EH (cell line): ENCODE measurements at places on chromosomes 16 and 17.

DNA sequence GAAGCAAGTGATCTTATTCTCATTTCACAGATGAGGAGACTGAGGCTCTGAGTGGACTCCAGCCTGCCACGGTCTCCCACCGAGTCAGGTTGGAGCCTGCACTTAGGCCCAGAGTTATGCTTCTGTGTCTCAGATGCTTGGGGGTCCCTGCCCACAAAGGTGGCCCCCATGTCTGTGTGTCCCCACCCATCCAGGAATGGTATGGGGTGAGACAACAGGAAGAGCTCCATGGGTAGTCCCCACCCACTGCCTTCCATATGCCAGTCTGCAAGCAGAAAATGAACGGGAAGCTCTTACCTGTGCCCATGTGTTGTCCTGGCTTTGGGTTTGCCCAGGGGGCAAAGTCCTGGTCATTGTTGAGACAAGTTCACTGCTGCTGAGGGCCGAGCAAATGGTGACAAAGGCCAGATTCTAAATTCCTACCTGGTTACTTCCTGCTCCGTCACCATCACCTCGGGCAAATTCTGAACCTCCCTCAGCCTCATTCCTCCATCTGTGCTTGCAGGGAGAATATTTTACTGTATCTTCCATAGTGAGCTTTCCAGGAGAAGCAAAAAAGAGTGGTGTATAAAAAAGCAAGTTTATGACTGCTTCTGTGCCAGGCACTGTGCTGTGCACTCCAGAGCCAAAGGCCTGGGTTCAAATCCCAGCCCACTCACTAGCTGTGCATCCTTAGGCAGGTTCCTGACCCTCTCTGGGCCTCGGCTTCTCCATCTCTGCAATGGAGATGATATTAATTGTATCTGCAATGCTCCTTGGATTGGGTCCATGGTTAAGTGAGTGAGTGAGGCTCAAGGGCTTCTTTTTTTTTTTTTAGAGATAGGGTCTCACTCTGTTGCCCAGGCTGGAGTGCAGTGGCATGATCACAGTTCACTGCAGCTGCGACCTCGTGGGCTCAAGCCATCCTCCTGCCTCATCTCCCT, 9.3 kb downstream of the IL4R start:
- no peak for DNase-seq

GRCh38 chr17:17839791-17840707, 3.3 kb upstream of the SREBF1 start:
- peak; percentile 97 for DNase-seq

DNA sequence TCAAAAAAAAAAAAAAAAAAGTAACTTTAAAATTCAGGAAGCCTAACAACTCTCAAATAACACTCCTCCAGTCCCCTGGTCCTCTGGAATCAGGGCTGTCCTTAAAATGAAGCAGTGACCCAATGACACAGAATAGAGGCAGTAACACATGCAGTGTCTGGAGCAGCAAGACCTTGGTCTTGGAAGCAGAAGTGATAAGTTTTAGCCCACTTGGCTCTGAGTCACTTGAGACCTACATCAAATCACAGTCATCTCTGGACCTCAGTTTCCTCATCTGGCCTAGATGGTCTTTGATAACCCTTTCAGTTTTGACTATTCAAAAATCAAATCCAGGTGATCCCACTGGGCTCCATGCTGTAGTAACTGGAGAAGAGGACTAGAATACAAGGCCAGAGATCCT, 39.0 kb downstream of the LYRM1 start:
- DNase-seq: no peak

- no peak for DNase-seq
These were observed 13.7 kb downstream of the HOXB4 start for GRCh38 chr17:48564188-48565021.

GRCh38 chr16:67490335-67491096, 7.2 kb upstream of the AGRP start:
- no peak for DNase-seq

GRCh38 chr17:76292567-76292966, 15.5 kb downstream of the QRICH2 start:
- DNase-seq: no peak

GRCh38 chr16:24174504-24174903, 81.6 kb upstream of the CACNG3 start:
- no peak for DNase-seq

DNA sequence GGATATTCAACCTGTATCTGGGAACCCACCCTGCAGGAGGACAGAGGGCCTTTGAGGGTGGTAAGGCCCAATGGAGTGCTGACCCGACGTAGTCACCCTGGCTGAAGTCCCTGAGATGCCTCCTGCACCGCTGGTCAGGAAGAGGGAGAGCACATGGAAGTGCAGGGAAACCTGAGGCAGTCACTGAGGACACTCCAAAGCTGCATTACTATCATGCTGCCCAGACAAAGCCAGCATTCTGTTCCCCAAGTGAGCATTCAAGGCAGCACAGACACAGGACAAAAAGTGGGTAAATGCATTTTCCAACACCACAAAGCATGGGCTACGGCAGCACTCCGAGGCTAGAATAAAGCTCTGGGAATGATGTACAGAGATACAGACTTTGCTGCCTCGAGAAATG, 46.8 kb upstream of the BCAR1 start:
- DNase-seq: no peak

DNA sequence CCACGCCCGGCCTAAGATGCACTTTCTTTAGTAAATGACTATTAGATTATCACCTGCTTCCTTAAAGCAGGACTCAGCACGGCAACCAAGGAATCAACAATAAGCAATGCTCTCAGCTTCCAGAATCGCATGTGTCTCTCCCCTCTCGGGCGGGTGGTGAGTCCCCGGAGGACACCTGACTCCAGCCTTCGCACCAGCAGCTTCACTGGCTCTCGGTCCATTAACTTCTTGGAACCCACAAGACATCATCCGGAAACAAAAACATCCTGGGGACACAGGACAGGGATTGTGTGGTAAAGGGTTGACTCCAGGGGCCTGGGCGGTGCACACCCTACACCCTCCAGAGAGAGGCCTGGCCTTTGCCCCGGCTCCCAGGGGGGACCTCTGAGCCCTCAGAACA, 22.7 kb downstream of the UTS2R start:
- DNase-seq: no peak

GRCh38 chr17:43027091-43028032, 2.3 kb downstream of the RND2 start:
- DNase-seq: no peak

- DNase-seq: peak; percentile 93
These were observed 1.8 kb downstream of the RAI1 start for GRCh38 chr17:17682737-17683680.

DNA sequence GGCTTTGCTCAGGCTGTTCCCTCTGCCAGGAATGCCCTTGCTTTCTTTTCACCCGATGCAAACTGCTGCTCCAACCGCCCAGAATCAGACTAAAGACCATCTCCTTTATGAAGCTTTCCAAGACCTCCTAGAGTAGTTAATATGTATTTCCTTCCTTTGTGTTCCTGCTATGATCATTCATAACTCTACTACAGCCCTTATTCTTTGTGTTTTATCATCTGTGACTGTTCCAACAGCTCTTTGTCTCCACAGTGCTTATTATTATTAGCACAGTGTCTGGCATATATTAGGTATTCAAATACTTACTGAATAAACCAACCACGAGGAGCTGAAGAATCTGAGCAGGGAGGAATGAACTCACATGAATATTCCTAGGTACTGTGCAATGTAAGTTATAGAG, 7.6 kb downstream of the PSME3IP1 start:
- DNase-seq: no peak

- DNase-seq: no peak
These were observed 1138.5 kb downstream of the CDH11 start for GRCh38 chr16:63983401-63983800.

- DNase-seq: no peak
These were observed 47.9 kb downstream of the RABEP1 start for GRCh38 chr17:5329784-5330557.

- DNase-seq: no peak
These were observed 13.9 kb upstream of the NCBP3 start for GRCh38 chr17:3859940-3860339.

GRCh38 chr17:44159519-44160210, 10.8 kb upstream of the ASB16 start:
- DNase-seq: peak; percentile 22

DNA sequence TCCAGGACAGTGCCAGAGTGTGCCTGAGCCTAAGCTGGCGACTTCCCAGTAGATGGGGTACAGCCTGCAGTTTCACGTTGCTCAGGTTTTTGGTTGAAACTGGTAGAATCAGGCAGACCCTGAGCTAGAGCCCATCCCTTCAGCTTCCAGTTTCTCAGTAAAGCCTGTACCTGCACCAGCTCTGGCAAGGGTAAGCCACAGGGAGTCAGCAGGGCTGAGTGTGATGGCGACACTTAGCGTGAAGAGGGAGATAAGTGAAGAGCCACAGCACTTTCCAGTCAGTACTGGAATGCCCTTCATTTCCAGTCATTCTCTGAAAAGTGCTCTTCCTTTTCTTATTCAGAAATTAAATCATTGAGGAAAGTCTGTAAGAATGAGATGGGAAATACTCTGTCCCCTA, 22.4 kb downstream of the PLD6 start:
- DNase-seq: no peak

DNA sequence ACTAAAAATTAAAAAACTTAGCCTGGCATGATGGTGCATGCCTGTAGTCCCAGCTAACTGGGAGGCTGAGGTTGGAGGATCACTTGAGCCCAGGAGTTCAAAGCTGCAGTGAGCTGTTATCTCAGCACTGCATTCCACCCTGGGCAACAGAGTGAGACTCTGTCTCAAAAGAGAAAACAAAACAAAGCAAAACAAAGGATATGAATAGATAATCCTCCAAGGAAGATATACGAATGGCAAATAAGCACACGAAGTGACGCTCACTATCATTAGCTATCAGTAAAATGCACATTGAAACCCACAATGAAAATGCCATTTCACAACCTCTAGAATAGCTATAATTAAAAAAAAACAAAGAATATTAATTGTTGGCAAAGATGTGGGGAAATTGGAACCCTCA, 386.2 kb upstream of the CCL2 start:
- DNase-seq: no peak

DNA sequence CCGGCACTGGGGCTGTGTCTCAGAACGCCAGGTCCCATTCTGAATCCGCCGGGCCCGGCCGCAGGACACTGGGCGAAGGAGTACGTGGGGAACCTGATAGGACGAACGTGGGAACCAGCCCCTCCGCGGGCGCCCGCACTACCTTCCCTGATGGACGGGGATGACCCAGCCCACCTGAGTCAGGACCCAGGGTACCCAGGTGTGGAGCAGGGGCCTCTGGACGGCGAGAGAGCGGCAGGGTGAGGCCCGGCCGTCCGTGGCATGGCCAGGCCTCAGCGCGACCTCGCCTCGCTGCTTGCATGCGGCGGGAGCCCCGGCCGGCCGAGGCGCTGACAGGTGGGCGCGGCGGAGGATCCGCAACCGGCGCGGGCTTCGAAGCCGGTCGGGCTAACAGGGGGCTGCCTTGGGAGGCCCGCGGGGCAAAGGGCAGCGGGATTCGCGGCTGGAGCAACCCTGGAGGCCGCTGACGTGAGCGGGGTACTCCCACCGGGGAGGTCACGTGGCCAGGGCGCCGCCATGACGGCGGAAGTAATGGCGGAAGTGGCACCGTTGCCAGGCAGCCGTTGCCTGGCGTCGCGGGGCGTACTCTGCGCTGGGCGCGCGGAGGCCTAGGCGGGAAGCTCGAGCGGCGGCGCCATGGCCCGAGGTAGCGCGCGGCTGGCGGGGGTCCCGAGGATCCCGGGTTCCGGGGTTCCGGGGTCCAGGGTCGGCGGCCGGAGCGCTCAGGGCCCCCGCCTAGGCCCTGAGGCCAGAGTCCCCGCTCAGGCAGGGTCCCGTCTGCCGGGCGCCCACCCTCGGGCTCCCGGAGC, at the start of gene WDR90:
Gene WDR90, plus strand, starts transcription at position 585 of the 809 bp plus-strand sequence. Its CDS starts 52 bp downstream, at position 637.
- peak; percentile 91 for DNase-seq

DNA sequence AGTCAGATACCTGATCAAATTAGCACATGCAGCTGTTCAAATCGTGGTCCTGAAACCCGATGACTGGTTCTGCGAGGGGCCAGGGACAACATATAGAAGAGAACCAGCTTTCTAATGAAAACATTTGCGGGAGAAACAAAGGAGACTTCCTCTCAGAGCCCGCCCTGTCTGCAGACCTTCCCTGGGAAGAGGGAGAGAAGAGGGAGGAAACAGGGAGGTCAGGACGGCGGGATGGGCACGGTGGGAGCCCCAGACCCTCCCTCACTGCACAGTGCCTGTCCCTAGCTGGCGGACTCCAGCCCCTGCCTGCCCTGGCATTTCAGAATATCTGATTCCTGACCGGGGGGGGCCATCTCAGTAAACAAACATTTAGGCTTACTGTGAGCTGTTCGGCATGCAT, 317.3 kb downstream of the FOXL1 start:
- DNase-seq: no peak

DNA sequence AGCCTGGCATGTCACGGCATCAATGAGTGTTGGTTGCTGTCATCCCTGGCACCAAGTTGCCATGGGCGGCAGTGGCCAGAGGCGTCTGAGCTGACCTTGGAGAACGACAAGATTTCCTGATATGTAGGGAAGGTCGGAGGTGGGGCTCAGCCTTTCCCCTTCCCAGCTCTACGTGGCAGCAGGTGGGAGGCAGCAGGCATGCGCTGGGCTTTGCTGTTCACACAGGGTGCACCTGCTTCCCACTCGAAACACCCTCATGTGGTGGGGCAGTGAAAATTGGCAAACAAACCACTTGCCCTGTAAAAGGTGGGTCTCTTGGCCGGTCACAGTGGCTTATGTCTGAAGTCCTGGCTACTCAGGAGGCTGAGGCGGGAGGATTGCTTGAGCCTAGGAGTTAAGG, 12.3 kb upstream of the TFAP4 start:
- no peak for DNase-seq

DNA sequence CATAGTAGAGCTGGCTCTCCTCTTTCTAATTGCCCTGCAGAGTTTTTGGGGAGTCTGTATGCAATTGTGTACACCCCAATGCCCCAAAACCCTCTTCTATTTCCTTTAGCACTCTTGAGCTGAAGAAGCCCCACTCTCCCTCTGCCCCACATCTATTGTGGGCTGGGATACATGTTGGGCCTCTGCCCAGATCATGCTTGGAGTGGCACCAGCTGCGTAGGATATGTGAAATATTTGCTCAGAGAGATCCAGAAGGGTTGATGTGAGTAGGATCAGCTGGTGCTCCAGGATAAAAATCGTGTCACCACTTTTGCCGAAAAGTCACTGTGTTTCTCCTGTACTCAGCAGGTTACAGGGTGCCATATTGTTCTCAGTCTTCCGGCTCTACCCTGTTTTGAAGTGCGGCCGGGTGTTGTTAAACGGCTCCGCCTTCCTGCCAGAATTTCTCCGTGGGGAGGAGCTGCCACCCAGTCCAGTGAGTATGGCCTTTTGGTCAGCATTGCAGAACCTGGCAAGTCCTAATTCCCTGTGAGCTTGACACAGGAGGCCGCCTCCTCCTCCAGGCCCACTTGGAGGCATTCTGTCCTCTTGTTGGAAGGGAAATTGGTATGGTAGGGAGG, 664.5 kb downstream of the WWOX start:
- no peak for DNase-seq
